Uterus (tissue), 4 donors: ENCODE measurements at places on chromosomes 16 and 17.

GRCh38 chr17:64499805-64500486 lies 3.1 kb upstream of the POLG2 start:
- no peak for DNase-seq

DNA sequence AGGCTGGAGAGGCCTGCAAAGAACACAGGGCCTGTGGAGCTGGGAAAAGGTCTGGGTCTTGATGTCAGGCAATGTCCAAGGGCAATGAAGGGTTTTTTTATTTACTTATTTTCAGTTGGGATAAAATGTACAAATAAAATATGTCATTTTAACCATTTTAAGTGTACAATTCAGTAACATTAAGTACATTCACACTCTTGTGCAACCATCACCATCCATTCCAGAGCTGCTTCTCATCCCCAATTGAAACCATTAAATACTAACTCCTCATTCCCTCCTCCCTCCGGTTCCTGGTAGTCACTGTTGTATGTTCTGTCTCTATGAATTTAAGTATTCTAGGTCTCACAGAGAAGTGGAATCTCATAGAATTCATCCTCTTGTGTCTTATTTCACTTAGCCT lies 444.7 kb downstream of the HS3ST3B1 start:
- no peak for DNase-seq

DNA sequence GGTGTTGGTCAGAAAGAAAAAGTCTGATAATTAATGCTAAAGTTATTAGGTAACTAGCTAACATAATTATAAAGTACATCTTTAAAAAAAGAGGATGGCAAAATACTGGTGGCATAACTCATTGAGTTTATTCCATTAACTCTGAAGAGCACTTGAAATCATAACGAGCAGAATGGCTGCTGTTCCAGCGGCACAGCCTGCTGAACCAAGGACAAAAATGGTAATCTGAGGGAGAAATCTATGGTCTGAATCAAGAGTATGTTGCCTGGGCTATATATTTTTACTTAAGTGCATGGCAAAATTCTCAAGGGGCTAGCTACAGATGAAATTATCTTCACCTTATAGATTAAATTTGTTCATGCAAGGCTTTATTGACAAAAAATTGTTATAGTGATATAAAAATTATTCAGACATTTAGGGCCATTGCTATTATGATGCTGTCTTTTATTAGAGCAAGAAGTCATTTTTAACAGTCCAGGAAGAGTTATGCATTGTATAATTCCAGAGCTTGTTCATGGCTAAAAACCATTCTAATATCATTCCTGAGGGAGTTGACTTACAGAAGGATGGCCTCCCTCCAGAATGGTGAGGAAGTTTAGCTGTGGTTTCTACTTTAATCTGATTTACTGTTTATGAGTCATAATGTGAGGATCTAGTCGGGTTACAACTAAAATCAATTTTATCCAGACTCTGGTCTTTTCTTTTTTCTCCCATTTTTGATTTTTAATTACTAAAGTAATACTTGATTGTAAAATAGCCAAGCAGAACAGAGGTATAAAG lies 41.4 kb upstream of the ANKFN1 start:
- DNase-seq = no peak

- no peak for DNase-seq
These were observed 293.2 kb downstream of the WWOX start for GRCh38 chr16:78392585-78393195.

GRCh38 chr17:42474276-42474675 lies 15.6 kb downstream of the ATP6V0A1 start:
- no peak for DNase-seq

DNA sequence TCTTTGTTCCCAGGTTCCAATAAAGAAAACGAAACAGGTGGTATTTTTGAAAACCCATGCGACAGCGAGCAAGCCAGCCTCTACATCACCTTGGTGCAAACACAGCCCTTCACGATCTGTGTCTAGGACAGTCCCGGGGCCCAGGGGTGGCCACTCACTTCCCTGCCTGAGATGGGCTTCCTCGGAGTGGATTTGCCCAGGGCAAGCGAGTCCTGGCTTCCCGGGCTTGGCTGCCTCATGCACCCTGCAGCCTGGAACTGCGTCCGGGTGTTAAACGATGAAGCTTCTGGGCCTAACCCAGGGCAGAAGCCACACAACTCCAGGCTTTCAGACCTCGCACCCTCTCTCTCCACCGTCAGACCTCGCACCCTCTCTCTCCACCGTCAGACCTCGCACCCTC lies 66.0 kb downstream of the RPH3AL start:
- peak; percentile 11 for DNase-seq

- no peak for DNase-seq
These were observed 6.8 kb upstream of the NSMCE1 start for GRCh38 chr16:27275394-27275793.

- no peak for DNase-seq
These were observed 166.9 kb downstream of the C16orf95 start for GRCh38 chr16:87150262-87150661.

GRCh38 chr17:18382441-18383078 lies 5.0 kb downstream of the EVPLL start:
- no peak for DNase-seq

- DNase-seq = no peak
These were observed 6.8 kb upstream of the MRPL12 start for GRCh38 chr17:81696218-81696941.

- DNase-seq = no peak
These were observed 553.3 kb upstream of the CDH11 start for GRCh38 chr16:65675161-65675560.

DNA sequence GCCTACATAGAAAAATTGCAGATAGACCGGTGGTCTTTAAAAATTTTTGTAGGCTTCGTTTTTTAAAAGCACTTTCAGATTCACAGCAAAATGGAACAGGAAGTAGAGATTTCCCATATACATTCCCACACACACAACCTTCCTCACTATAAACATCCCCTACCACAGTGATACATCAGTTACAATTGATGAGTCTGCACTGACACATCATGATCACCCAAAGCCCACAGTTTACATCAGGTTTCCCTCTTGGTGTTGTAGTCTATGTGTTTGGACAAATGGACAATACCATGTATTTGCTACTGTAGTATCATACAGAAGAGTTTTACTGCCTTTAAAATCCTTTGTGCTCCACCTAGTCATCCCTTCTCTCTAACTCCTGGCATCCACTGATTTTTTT lies 113.9 kb upstream of the ADAMTS18 start:
- DNase-seq = no peak

DNA sequence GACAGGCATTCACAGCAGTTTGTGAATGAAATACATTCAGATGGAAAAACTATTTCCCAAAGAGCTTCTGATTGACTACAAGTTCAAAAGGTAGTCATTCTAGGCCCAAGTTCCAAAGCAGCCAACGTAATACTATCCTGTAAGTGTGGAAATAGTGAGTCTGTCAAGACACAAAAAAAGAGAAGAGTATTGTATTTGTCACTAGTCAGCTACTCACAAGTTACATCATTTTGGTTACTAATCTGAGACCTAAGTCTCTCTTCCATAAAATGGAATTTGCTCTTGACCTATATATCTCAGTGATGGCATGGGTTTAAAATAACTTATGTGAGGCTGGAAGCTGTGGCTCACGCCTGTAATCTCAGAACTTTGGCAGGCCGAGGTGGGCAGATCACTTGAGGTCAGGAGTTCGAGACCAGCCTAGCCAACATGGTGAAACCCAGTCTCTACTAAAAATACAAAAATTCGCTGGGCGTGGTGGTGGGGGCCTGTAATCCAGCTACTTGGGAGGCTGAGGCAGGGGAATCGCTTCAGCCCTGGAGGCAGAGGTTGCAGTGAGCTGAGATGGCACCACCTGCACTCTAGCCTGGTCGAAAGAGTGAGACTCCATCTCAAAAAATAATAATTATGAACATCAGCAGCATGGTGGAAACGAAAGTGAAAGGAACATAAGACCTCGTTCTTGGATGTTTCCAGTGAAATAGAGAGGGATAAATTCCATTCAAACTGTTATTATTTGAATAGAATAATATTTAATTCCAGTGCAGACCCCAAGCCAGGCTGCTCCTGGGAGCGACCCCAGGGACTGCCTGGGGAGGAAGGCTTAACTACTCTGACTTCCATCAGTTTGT lies 2.9 kb downstream of the CMC2 start:
- DNase-seq = no peak

GRCh38 chr16:4522051-4522581 lies 16.5 kb downstream of the CDIP1 start:
- DNase-seq = no peak

- DNase-seq = no peak
These were observed 2.8 kb downstream of the TMC8 start for GRCh38 chr17:78133179-78133951.

DNA sequence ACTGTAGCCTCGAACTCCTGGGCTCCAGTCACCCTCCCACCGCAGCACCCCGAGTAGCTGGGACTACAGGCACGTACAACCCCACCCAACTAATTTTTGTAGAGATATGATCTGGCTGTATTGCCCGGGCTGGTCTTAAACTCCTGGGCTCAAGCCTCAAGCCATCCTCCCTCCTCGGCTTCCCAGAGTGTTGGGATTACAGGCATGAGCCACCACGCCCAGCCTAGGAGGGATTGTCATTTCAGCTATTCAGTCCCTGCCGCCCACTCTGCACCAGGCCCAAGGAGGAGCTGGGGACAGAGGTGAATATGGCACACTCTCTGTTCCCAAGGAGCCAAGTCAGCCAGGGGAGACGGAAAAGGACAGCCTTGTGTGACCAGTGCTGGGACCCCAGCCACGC lies 256.2 kb downstream of the PARN start:
- DNase-seq = no peak

- DNase-seq = no peak
These were observed 8.0 kb downstream of the CD300LB start for GRCh38 chr17:74523308-74523707.

- peak; percentile 36 for DNase-seq
These were observed 43.1 kb upstream of the AMZ2 start for GRCh38 chr17:68204736-68205135.

DNA sequence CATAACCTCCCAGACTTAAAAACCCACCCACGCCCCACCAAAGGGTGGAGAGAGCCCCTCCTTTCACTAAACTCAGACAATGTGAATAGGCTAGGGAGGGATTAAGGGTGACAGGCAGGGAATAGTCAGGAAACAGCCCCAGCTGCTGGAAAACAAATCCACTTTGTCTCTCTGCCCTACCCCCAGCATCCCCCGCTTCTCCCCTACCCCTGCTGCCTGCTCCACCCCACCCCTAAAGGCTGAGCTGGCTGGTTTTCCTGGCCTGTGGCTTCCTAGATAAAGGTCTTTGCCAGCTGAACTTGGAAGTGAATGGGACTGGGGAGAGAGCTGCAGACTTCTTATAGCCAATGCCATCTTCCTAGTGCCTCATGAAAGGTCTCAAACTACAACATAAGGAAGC lies 15.0 kb downstream of the CAVIN1 start:
- DNase-seq = no peak
